ENCODE measurements at places on chromosomes 6 and 20. TPM values are rescaled to one million over a fixed set of nuclear protein-coding genes. Genes with fewer than 3 reads are reported as not detected.

Gene GTSF1L
- total RNA-seq: not detected

DNA sequence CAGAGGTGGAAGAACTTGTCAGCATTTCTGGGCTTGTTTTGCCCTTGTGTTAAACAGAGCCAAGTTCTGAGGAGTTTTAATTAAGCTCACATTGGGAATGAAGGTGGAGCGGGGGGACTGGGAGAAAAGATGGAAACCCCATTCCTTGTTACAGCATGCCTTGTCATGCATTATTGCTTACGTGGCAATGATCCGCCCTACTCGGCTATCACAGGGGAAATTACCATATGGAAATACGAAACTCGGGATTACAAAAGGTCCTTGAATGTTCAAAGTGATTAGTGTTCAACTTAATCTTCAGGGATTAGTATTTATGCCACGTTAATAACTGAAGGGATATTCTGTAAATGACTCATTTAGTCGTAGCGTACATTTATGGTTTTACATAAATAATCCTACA is 86.4 kb downstream of the MAP3K7 start:
- no peak for DNase-seq

GRCh38 chr6:154343473-154344308 is 12.9 kb downstream of the IPCEF1 start:
- peak; percentile 57 for DNase-seq

DNA sequence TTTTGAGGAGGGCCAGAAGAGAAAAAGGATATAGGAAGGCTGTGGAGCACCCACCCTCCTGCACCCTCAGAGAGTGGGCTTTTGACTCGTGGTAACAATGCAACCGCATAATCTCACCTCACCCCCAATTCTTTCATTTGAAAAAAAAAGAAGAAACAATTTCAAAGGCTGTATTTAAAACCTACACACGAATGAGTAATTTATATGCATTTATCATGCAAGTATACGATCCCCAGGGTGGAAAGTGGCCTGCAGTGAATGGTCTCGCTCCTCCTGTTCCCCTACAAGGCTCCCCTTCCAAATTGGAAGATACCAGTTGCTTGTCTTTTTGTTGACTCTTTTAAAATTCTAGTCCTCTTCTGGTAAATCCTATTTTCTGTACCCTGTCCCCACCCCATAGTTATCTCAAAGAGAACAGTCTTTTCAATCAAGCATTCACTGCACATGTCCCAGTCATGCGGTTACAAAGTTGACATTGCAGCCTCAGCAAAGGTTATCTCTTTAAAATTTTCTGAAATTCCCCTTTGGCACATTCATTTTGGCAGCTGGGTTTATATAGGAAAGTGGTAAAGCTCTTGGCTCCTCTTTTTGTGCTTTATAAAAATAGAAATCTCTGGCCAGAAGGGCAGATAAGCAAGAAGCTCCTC is 110.6 kb downstream of the ARID1B start:
- DNase-seq: no peak
